GM04504 (cell line): ENCODE measurements at places on chromosomes 1 and 21.

GRCh38 chr1:12081648-12082396, 18.7 kb downstream of the TNFRSF8 start:
- no peak for DNase-seq

DNA sequence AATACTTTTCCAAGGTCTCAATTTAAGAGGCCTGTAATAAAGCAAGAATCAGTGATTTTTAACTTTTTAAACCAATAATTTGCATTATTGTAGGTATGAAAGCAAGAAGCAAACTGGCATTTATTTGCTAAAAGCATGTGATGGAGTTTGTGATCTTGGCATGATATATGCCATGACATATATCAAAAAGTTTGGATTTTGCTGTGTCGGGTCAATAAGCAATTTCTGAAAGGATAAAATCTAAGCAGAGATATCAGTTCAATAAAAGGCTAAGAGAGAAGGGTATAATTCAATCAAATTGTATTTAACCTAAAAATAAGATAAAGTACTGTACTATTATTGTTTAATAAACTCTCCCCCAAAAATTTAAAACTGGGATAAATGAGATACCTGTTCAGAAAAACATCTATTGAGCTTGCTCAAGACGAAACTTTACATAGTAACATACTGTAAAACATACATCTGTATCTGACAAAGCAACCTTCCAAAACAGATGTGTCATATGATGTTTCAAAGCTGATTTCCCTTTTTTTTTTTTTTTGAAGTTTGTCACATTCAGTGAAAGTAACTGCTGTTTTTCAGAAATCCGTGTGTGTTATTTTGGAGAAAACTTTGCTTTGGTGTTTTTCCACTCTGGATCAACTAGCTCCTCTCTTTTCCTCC, 74.5 kb downstream of the TGFBR3 start:
- no peak for DNase-seq

GRCh38 chr1:226958300-226958699, 18.2 kb downstream of the COQ8A start:
- DNase-seq, result no peak

DNA sequence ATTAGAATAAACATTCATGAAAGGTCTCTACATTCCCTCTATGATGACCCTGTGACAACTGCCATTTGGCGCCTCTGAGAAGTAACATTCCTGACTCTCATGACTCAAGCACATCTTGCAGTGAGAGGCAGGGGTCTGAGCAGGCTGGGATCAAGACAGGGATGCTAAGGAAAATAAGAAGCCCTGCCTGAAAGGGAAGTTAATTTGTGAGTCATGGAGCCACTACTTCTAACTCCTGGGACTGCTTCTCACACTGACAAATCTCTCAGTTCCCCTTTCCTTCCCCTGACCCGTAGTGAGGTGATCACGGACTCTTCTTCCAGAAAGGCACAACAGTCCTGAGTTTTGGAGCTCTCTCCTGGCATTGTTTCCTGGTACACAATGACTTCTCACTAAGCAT, 231.9 kb downstream of the TNR start:
- no peak for DNase-seq

DNA sequence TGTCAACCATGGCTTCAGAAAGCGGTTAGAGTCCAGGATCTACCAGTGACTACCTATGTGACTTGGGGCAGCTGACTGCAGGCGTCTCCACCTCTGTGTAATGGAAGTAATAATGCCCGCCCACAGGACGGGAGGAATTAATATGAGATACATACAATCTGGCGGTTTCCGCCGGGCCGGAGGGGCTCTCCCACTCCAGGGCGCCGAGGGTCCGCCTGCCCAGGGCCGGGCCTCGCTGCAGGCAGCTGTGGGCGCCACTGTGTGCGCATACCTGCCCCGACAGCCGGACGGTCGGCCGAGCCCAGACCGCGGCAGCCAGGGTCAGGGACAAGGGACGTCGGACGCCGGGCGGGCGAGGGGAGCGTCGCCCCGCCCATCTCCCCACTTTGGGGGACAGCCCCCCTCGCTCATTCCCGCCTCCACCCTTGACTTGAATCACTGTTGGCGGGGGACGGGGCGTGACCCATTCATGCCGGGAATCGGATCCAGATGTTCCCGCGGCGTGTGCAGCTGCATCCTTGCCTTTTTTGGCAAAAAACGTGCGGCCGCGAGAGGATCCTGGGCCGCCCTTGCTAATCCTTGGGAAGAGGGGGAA, 6.0 kb upstream of the SF3A3 start:
- DNase-seq, result peak; percentile 87

DNA sequence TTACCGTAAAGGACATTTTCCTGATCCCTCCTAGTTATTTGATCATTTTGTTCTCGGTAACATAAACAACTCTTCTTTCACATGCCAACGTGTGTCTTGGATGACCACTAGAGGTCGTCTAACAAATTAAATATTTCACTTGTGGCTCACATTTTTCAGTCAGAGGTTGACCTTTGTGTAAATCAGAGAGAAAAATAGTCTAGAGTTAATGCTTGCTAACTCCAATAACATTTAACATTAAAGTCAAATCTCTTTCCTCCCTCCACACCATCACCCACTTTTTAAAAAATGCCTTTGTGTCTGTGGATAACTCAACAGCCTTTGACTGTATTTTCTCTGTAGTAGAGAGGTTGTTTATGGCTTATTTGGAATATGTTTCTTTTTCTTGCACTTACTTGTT, 220.5 kb upstream of the B3GALT2 start:
- peak; percentile 17 for DNase-seq

GRCh38 chr21:26140164-26140579, 30.4 kb downstream of the APP start:
- peak; percentile 69 for DNase-seq

- DNase-seq, result no peak
Observed at GRCh38 chr1:55815745-55816455, 600.7 kb upstream of the USP24 start.

GRCh38 chr1:230226007-230226800, 159.2 kb downstream of the GALNT2 start:
- no peak for DNase-seq

GRCh38 chr1:24191860-24192259, 4.8 kb upstream of the IFNLR1 start:
- no peak for DNase-seq

GRCh38 chr21:34519016-34519415, 7.0 kb upstream of the KCNE1 start:
- no peak for DNase-seq

GRCh38 chr1:217892750-217893149, 261.6 kb downstream of the SPATA17 start:
- no peak for DNase-seq

- DNase-seq, result peak; percentile 26
Observed at GRCh38 chr1:15128520-15129313, 24.8 kb upstream of the TMEM51 start.

GRCh38 chr1:99784143-99784542, 17.7 kb upstream of the FRRS1 start:
- DNase-seq, result no peak

GRCh38 chr1:5989286-5989605, 3.0 kb downstream of the NPHP4 start:
- no peak for DNase-seq

DNA sequence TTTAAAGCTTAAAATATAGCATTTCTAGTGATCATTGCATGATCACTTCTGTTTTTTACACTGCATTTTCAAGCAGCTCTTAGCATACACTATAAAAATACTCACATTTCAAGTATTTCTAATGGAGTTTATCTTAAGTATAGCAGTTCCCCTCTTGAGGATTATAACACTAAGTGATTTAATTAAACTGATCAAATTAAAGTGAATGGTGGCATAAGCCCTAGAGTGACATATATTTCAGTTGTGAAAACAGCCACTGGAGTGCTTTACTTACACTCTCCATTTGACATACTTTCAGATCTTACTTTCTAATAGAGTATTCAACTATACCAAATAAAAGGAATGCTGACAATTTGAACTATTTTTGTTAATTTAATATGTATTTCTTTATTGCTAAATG, 623.3 kb upstream of the TMPRSS15 start:
- DNase-seq, result no peak

DNA sequence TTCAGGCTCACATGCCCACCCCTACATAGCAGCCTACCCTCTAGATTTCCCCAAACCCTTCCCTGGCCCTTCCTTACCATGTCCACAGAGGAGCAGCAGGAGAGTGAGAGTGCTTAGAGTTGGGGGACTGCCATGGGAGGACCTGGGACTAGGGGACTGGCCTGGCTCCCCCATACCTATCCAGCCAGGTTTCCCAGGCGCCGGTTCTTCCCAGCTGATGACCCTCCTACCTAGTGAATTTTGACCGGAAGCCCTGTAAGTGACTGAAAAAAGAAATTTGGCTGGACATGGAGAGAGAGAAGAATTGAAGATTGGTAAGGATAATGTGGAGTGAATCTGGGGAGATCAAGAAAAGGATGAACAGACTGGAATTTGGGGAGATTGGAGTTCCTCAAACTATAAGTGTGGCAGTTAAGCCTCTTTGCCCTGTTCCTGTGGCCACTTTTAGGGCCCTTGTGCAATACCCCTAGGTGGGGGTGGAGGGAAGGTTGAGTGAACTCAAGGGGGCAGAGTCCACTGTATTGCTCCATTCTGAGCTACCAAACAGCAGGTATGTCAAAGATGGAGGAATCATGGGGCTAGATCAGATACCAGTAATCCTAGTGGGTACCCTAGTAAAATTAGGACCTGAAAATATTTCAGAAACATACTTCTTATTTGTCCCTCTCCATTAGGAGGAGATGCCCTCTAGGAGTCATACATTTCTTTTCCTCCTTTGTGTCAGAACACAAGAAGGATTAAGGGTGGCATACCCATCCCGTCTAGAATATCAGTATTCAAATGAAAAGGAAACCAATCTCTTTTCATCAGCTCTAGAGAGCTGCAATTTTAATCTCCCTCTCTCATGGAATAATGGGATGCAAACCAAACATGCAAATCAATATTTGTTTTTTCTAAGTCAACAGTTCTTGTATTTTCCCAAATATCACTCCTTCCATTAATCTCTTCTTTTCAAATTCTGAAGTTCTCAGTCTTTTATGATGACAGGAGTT, 1.2 kb downstream of the HJV start:
- no peak for DNase-seq

GRCh38 chr1:93811326-93812065, 67.5 kb downstream of the DNTTIP2 start:
- DNase-seq, result peak; percentile 90

GRCh38 chr1:242876030-242876429, 351.5 kb upstream of the PLD5 start:
- no peak for DNase-seq

- DNase-seq, result peak; percentile 84
Observed at GRCh38 chr1:201946224-201946908, at the start of gene LMOD1. Gene LMOD1 (minus strand): TSS chr1:201946548. CDS start chr1:201946340, 208 bp downstream.

DNA sequence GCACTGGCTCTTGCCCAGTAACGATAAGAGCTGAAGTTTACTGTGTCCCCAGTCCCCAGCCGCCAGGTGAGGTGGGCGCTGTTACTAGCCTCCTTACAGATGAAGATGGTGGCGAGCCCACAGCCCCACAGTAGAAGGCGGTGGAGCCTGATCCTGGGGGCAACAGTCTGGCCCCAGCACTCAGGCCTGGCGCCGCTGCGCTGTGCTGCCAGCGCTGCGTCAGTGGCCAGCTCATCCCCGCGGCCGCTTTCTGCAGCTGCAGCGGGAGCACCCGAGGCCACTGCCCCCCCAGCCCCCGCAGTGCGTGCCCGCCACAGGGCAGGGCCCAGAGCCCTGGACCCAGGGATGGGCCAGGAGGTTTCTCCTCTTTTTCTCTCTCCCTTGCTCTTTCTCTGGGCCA, 13.3 kb downstream of the H6PD start:
- no peak for DNase-seq

DNA sequence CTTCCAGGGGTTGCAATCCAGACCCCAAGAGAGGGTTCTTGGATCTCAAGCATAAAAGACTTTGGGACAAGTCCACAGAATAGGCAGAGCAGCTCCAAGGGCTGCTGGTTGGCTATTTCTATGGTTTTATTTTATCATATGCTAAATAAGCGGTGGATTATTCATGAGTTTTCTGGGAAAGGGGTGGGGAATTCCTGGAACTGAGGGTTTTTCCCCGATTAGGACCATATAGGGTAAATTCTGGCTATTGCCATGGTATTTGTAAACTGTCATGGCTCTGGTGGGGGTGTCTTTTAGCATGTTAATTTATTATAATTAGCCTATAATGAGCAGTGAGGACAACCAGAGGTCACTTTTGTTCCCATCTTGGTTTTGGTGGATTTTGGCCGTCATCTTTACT, 270.9 kb upstream of the PLXNA2 start:
- DNase-seq, result no peak

GRCh38 chr1:23816906-23817305, 8.3 kb downstream of the HMGCL start:
- DNase-seq, result no peak

DNA sequence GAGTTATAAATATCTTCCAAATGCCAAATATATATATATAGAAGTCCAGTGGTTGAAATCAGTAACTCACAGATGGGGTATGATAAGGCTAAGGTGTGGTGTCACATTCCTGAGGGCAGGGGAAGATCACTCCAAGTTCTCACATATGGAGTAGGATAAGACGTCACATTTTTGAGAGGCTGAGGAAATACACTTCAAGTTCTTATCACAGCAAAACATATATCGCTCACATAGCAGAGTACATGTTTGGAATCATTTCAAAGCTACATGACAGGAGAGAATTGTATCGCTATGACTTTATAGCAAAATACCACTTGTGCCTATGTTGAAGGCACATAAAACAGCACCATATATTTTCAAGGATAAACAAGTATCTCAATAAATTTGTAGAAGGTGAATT, 55.1 kb downstream of the RBM11 start:
- no peak for DNase-seq

GRCh38 chr1:68558321-68559026, 61.6 kb upstream of the DEPDC1 start:
- no peak for DNase-seq

GRCh38 chr1:180312926-180313325, 82.9 kb downstream of the LHX4 start:
- no peak for DNase-seq

- no peak for DNase-seq
Observed at GRCh38 chr1:2224631-2225428, 3.3 kb upstream of the SKI start.
